ENCODE measurements at places on chromosomes 5 and 9. TPM values are rescaled to one million over a fixed set of nuclear protein-coding genes. Genes with fewer than 3 reads are reported as not detected.
A peak's percentile ranks its signal among the peaks of the same experiment; 100 is the strongest.

GRCh38 chr5:6673963-6674362, 39.3 kb upstream of the TENT4A start:
- DNase-seq, result no peak

DNA sequence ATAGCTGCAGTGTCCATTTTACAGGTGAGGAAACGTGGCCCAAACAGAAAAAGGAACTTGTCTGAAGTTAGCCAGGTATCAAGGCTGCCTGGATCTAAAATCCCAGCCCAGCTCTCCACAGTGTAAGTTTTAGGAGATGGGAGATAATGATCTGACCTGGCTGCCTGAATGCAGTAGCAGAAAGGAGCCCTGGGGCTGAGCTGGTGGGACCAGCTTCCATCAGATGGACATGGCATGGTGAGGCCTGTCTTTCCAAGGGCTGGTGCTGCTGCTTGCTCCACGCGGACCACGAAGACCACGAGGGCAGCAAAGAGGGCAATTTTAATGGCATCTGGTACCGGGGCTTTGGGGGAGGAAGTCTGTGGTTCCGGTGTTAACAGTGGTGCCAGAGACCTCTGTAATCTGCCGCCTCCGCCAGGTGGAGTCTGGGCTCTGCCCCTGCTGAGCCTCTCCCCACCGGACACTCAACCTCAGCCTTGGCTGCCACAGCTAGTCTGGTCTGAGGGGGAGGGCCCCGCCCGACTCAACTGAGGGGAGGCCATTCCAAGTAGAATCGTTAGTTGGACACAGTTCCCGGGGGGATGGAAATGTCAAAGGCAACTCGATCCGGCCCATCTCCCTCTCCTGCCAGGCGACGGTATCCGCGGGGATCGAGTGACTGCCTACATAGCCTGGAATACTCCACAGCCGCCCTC, 650 bp downstream of the MYORG start:
- DNase-seq, result peak; percentile 46

DNA sequence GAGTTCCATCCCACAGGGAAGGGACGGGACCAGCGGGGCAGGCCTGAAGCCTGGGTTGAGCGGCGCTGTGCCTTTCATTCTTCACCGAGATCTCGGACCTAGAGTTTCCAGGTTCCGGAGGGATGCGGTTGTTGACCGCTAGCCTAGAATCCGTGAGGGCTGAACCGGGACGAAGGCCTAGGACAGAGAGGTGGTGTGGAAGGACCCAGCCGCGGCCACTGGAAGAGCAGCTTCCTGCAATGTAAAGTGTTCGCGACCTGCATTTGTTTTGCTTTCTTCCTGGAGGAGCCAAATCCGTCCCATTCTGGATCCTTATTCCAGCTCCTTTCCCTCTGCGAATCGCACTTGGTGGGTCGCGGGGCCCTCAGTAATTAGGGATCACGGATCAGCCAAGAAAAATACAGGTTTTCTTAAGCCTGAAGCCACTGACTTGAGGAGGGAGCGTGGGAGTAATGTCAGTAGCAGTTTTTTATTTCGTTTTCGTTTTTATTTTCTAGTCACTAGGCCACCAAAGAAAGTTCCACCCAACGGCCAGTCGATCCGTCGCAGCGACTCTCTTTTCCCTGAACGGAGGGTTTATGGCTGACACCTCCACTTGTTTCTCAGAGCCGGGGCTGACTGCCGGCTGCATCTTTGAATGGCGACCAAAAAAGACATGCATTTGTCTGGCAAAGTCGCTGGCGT, 48.6 kb downstream of the ANXA2R start:
- DNase-seq, result no peak

GRCh38 chr9:34589636-34590380, at the start of gene CNTFR:
CNTFR (minus strand) TSS chr9:34589724; CDS start chr9:34568981, 20,743 bp downstream.
- DNase-seq, result no peak

Gene CCL28
- 5.2 TPM for polyA plus RNA-seq

DNA sequence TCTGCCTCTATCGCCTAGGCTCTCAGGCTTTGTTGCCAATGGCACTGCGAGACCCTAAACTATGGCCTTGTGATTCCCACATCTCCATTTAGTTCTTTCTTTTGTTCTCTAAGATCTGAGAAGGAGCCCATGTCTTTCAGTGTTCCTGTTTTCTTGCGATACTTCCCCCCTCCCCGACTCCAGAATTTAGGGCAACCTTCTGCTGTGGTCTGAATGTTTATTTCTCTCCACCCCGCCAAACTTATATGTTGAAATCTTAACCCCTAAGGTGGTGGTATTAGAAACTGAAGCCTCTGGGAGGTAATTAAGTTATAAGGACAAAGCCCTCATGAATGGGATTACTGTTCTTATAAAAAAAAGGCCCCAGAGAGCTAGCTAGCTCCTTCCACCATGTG, 6.4 kb downstream of the TMC1 start:
- DNase-seq, result no peak

DNA sequence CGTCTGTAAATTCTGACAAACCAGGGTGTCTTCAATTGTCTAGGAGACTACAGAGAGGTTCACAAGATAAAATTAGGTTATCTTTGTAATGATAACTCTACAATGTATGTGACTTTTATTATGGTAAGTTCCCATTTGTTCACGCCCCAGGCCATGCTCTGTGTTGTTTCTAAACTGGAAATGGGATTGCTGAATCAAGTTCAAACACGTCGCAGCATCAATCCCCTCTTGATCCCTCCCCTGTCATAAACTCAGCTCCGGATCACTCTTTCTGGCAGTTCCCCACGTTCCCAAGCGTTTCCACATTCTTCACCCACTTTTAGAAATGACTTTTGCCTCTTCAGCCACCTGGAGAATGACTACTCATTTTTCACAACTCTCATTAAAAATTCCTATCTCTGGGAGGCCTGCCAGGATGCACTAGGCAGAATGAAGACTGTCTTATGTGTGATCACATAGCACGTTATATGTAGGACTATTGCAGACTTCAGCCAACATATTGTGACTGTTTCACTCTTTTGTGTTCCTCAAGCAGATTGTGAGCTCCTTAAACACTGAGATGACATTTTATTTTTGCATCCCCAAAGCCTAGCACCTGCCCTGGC, 1124.2 kb upstream of the WWC1 start:
- DNase-seq, result no peak

- no peak for DNase-seq
Measured at GRCh38 chr5:135192351-135192750, 158.3 kb upstream of the PITX1 start.

DNA sequence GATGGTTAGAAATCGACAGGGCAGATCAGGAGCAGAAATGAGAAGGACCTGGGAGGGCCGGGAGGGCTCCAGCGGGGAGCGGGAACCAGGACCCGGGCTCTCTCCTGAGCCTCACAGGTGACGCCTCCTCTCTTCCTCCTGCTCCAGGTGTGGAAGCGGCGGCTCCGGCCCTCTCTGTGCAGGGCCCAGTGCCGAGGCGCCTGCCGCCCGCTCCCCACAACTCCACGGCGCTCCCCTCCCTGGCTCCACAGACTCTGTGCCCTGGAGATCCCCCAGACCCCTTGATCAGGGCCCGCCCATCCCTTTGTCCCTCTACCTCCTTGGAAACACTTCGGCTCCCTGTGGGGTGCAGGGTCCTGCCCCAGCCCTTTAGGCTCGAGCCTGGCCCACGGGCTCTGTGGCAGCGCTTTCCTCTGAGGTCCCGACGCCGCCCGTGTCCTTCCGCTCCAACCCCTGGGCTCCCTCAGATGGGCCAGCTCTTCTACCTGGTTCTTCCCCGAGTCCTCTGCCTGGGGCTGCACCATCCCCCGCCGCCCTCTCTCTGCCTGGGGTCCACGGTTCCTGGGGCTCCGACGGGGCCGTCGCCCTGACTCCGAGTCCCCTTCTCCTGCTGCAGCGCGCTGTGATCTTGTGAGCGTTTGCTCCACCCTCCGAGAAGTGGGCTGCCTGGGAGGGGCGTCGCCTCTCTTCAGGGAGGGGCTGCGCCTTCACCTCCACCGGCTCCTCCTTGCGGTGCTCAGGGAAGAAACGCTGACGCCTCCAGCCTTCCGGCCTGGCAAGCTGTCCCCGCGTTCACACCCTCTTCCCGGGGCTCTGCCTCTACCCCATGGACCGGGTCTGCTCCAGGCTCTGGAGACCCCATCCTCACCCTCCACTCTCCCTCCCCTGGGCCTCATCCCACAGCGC, 22.4 kb upstream of the SLC6A3 start:
- no peak for DNase-seq

Gene IFNA13
- 0.12 TPM for polyA plus RNA-seq

GRCh38 chr5:174176511-174176910, 131.0 kb downstream of the NSG2 start:
- no peak for DNase-seq

DNA sequence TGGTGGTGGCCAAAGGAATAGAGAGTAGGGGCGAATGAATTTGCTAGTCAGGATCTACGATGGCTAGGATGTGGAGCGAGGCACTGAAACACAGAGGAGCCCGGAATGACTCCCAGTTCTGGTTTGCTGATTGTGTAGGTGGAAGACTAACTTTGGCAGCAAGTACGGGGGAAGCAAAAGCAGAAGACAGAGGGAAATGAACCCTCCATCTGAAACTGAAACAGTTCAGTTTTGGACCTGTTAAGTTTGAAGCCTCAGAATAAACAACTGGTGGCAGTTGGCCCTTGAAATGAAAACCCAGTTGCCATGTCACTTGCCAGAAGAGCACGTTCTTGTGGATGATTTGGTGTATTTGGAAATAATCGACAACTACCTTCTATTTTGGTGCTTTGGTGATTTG, 15.4 kb upstream of the SMIM15 start:
- DNase-seq, result no peak

Gene FBN2
- polyA plus RNA-seq, result 21.8 TPM
